ENCODE measurements at places on chromosomes 2 and 18. TPM values are rescaled to one million over a fixed set of nuclear protein-coding genes. Genes with fewer than 3 reads are reported as not detected.

ANKRD62 gene
- total RNA-seq = not detected

TGFA gene
- 0.35 TPM for total RNA-seq

NUP35 gene
- 42.5 TPM for total RNA-seq

ADNP2 gene
- total RNA-seq = 18.9 TPM

TSPYL6 gene
- not detected for total RNA-seq

TDRD15 gene
- not detected for total RNA-seq

GAL3ST2 gene
- total RNA-seq = 0.16 TPM

TMEM169 gene
- total RNA-seq = 0.63 TPM

DNA sequence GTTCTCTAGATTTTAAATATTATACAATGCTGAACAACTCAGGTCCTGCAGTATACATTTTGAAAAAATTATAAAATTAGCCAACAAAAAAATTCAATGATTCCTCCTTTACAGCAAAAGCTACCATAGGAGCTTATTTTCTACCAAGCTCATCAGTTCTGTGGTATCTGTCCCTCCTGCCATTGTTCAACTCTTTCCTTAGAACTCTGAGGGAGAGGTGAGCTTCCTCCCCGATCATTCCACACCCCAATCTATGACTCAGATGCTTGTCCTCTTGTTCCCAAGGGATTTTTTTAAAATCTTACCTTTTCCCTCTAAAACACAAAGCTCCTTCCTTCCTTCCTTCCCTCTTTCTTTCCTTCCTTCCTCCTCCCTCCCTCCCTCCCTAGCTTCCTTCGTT, 13.5 kb downstream of the DPP4 start:
- H3K4me3 ChIP-seq = no peak overlapping the region
- no peaks in the 10 kb centered on the region for H3K27me3 ChIP-seq
- no peaks in the 10 kb centered on the region for H3K36me3 ChIP-seq

- no peak for DNase-seq
- H3K36me3 ChIP-seq = no peaks in the 10 kb centered on the region
- H3K4me1 ChIP-seq = no peaks in the 10 kb centered on the region
Measured at GRCh38 chr2:133976659-133977058, 277.2 kb upstream of the MGAT5 start.

GRCh38 chr18:37383036-37383785, 182.4 kb downstream of the CELF4 start:
- H3K4me3 ChIP-seq = no peak overlapping the region
- no peak for DNase-seq
- no peaks in the 10 kb centered on the region for H3K27me3 ChIP-seq
- no peaks in the 10 kb centered on the region for H3K36me3 ChIP-seq
- H3K4me1 ChIP-seq = no peaks in the 10 kb centered on the region

DNA sequence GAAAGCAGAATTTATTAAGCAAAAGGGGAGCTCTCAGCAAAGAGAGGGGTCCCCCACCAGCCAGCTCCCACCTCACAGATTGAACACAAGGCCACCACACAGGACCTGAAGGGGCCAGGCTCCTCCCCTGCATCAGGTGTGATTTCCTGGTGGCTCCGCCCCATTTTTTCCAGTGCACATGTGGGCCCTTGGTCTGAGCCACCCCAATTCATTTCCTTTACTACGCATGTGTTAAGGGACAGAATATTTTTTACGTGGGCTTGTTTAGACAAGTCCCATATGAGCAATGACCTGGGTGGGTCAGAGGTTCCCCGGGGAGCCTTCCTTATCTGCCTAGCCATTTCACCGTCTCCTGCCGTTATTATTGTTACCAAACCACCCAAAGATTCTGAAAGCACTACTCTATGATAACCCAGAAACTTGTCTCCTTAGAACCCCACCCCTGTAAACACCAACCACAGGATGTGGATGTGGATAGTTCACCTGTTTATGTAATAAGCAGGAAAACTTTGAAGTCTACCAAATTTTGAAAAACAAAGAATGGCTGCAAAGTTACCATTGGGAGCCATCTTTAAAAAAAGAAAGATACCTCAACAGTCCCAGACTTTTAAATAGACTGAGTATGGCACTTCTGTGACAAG, 191.7 kb downstream of the CD226 start:
- no peaks in the 10 kb centered on the region for H3K27me3 ChIP-seq
- DNase-seq = no peak
- H3K4me1 ChIP-seq = peaks cover 20% of the 10 kb centered on the region
- no peak overlapping the region for H3K4me3 ChIP-seq

DNA sequence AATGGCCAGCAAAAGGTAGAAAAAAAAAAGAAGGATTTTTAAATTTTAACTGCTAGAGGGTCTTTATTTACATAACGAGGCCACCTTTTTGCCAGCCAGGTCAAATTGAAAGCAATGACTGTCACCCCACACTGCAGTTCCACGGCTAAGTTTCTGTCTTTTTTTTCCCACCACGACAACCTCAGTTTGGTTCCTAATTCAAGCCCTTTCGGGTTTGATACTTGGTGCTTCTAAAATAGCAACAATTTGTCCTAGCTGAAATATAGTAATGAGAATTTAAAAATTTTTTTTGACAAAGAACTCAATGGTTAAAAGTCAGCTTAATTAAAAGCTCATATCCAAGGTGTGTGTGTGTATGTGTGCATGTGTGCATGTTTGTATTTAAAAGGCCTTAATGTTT, 16.4 kb upstream of the NMS start:
- H3K27me3 ChIP-seq = no peaks in the 10 kb centered on the region
- no peak overlapping the region for H3K27ac ChIP-seq
- no peaks in the 10 kb centered on the region for H3K4me1 ChIP-seq
- no peak overlapping the region for H3K4me3 ChIP-seq
- no peak for DNase-seq
- H3K36me3 ChIP-seq = no peaks in the 10 kb centered on the region

GRCh38 chr18:11998193-11998592, 16.9 kb downstream of the IMPA2 start:
- no peak overlapping the region for H3K4me3 ChIP-seq
- H3K27ac ChIP-seq = no peak overlapping the region
- no peaks in the 10 kb centered on the region for H3K36me3 ChIP-seq
- DNase-seq = no peak
- H3K27me3 ChIP-seq = no peaks in the 10 kb centered on the region

GRCh38 chr2:72037261-72037666, 110.4 kb downstream of the CYP26B1 start:
- H3K36me3 ChIP-seq = no peaks in the 10 kb centered on the region
- no peak for DNase-seq
- H3K4me3 ChIP-seq = no peak overlapping the region
- H3K27ac ChIP-seq = no peak overlapping the region

GRCh38 chr18:32095900-32096229, 4.2 kb downstream of the RNF138 start:
- H3K27ac ChIP-seq = no peak overlapping the region
- peaks cover 9% of the 10 kb centered on the region for H3K36me3 ChIP-seq
- H3K4me1 ChIP-seq = peaks cover 59% of the 10 kb centered on the region

- DNase-seq = no peak
- H3K4me3 ChIP-seq = no peak overlapping the region
- no peaks in the 10 kb centered on the region for H3K27me3 ChIP-seq
- H3K27ac ChIP-seq = no peak overlapping the region
- no peaks in the 10 kb centered on the region for H3K4me1 ChIP-seq
- no peaks in the 10 kb centered on the region for H3K36me3 ChIP-seq
Measured at GRCh38 chr2:64291181-64291580, 147.0 kb upstream of the PELI1 start.

DNA sequence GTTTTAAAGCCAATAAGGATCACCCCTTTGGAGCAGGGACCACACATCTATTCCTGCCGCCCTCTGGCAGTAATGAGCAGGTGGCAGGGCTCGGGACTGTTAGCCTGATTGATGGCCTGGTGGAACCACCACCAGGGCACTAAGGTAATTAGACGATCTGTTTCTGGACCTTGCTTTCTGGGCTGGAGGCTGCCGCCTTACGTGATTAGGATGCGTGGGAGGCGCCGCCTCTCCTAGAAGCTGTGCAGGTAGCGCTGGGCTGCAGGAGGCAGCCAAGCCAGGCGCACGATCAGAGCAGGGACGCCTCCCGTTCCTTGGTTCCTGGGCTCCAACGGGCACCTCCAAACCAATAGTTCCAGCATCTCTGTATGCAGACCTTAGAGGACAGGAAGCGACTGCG, 242.6 kb upstream of the RAB12 start:
- no peaks in the 10 kb centered on the region for H3K4me1 ChIP-seq
- no peak for DNase-seq
- H3K27ac ChIP-seq = no peak overlapping the region
- no peaks in the 10 kb centered on the region for H3K36me3 ChIP-seq
- no peak overlapping the region for H3K4me3 ChIP-seq
- no peaks in the 10 kb centered on the region for H3K27me3 ChIP-seq

GRCh38 chr2:241741016-241741415, 6.6 kb downstream of the D2HGDH start:
- H3K4me3 ChIP-seq = no peak overlapping the region
- H3K4me1 ChIP-seq = peaks cover 26% of the 10 kb centered on the region
- no peaks in the 10 kb centered on the region for H3K27me3 ChIP-seq
- H3K36me3 ChIP-seq = no peaks in the 10 kb centered on the region
- H3K27ac ChIP-seq = no peak overlapping the region

- DNase-seq = no peak
- no peaks in the 10 kb centered on the region for H3K27me3 ChIP-seq
- peaks cover 6% of the 10 kb centered on the region for H3K4me1 ChIP-seq
- no peaks in the 10 kb centered on the region for H3K36me3 ChIP-seq
- no peak overlapping the region for H3K27ac ChIP-seq
- H3K4me3 ChIP-seq = no peak overlapping the region
Measured at GRCh38 chr2:112149866-112150435, 11.8 kb downstream of the FBLN7 start.

- no peak overlapping the region for H3K4me3 ChIP-seq
- DNase-seq = no peak
- no peaks in the 10 kb centered on the region for H3K36me3 ChIP-seq
- no peaks in the 10 kb centered on the region for H3K4me1 ChIP-seq
Measured at GRCh38 chr2:78715293-78715692, 310.2 kb upstream of the REG3G start.

DNA sequence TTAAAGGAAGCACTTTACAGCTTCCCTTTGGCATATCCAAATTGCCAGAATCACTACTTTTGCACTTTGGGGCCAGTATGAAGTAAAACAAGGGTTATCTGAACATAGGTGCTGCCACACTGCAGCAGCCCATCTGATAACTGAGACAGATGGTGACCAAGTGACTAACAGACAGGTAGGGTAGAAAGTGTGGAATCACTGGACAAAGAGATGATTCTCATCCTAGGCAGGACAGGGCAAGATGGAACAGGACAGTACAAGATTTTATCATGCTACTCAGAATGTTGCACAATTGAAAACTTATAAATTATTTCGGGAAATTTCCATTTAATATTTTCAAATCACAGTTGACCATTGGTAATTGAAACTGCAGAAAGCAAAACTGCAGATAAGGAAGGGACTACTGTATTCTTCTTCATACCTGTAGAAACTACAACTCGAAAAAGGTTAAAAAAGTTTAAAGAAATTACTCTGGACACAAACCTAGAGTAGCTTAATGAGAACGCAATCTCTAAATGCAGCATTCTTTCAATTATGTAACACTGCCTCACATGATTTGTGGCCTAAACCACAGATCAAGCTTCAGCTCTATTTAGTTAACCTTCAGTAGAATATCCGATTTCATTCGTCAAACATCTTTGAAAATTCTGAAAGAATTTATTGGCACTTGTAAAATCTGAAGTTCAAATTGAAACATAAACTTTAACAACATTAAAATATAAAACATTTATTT, 31.4 kb downstream of the HEATR5B start:
- no peaks in the 10 kb centered on the region for H3K4me1 ChIP-seq
- no peaks in the 10 kb centered on the region for H3K27me3 ChIP-seq
- H3K27ac ChIP-seq = no peak overlapping the region

- H3K27ac ChIP-seq = no peak overlapping the region
- no peaks in the 10 kb centered on the region for H3K27me3 ChIP-seq
- no peak for DNase-seq
- peaks cover 11% of the 10 kb centered on the region for H3K4me1 ChIP-seq
Measured at GRCh38 chr2:232367591-232368233, 10.8 kb upstream of the ALPP start.

GRCh38 chr18:48222118-48222517, 187.1 kb downstream of the ZBTB7C start:
- H3K4me1 ChIP-seq = no peaks in the 10 kb centered on the region
- no peaks in the 10 kb centered on the region for H3K27me3 ChIP-seq
- no peak for DNase-seq
- H3K27ac ChIP-seq = no peak overlapping the region
- H3K36me3 ChIP-seq = no peaks in the 10 kb centered on the region

- H3K36me3 ChIP-seq = no peaks in the 10 kb centered on the region
- no peak overlapping the region for H3K4me3 ChIP-seq
- H3K27me3 ChIP-seq = no peaks in the 10 kb centered on the region
- no peak overlapping the region for H3K27ac ChIP-seq
- H3K4me1 ChIP-seq = no peaks in the 10 kb centered on the region
- DNase-seq = no peak
Measured at GRCh38 chr2:146990311-146991054, 854.3 kb upstream of the ACVR2A start.

- no peaks in the 10 kb centered on the region for H3K36me3 ChIP-seq
- no peaks in the 10 kb centered on the region for H3K4me1 ChIP-seq
- no peak overlapping the region for H3K4me3 ChIP-seq
- H3K27ac ChIP-seq = no peak overlapping the region
- DNase-seq = no peak
- no peaks in the 10 kb centered on the region for H3K27me3 ChIP-seq
Measured at GRCh38 chr18:48033790-48034650, 103.6 kb upstream of the SMAD2 start.

DNA sequence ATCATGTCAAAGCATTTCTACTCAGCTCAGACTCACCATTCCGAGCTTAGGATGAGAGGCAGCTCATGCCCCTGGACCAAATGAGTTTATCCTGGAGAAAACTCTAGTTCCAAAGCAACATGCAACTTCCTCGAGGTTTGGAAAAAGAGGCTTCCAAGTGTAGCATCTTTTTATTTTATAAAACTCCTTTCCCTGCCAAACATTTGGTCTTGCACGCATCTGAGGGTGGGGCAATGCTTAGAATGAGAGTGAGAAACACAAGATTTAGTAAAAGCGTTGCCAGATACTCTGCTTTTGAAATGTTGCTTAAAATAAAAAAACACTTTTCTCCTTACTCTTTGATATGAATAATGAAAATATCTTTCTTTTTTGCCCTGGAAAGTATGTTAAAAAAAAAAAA, 151.5 kb downstream of the NCKAP5 start:
- H3K27ac ChIP-seq = no peak overlapping the region
- no peaks in the 10 kb centered on the region for H3K36me3 ChIP-seq
- H3K4me1 ChIP-seq = no peaks in the 10 kb centered on the region
- H3K27me3 ChIP-seq = no peaks in the 10 kb centered on the region

DNA sequence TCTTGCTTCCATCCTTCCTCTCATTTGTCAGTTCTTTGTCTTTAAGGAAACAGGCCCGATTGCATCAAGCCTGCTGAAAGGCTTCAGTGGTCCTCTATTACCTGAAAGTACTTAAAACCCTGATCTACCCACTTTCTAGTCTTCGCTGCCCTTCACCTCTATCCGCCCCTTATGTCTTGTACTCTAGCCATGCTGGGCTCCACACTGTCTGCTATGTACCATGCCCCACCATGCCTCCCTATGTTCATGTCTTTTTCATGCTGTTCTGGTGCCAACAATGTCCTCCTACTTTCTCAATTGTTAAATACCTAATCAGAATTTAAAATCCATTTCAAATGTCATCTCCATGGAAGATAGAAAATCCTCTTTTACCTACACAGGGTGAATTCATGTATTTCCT, 28.2 kb downstream of the CRYGD start:
- no peak overlapping the region for H3K4me3 ChIP-seq
- no peak for DNase-seq
- no peaks in the 10 kb centered on the region for H3K36me3 ChIP-seq

- no peak overlapping the region for H3K4me3 ChIP-seq
- no peak overlapping the region for H3K27ac ChIP-seq
- no peaks in the 10 kb centered on the region for H3K27me3 ChIP-seq
- H3K36me3 ChIP-seq = no peaks in the 10 kb centered on the region
Measured at GRCh38 chr18:45252474-45252873, 362.8 kb upstream of the SLC14A2 start.

GRCh38 chr2:60741576-60741975, 14.5 kb upstream of the PAPOLG start:
- peaks cover 11% of the 10 kb centered on the region for H3K4me1 ChIP-seq
- no peaks in the 10 kb centered on the region for H3K27me3 ChIP-seq
- H3K27ac ChIP-seq = no peak overlapping the region

All from CD8-positive, alpha-beta memory T cell (primary cell).